ENCODE measurements at places on chromosomes 3 and 15.

DNA sequence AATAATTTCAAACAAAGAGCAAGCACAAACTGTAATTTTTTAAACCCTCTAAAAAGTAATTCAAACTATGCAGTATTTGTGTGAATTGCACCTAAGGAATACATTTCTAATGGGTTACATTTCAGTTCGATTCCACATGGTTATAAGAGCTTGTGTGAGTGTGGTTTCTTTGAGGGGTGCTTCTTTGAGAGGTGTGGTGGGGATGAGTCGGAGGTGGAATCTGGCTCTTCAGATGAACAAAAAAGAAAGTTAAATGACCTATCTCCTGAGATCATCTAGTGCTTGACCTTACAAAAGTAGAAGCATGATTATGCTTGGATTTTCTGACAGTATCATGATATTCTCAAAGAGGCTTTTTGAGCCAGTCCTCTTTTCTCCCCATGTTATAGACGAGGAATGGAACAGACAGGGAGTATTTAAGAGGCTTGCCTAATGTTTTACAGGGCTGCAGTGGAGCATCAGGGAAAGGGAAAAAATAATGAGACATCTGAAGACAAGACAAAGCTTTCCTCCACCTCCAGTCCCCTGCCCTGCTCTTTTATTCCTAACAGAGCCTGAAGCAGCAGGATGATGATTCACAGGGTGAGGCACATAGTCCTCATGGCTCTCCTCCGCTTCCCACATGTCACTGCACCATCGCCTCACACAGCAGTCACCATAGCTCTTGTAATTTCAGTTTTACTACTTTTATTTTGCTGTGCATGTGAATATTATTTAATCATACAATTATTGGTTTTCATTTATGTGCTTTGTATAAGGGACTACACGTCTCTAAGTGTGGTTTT, 82.0 kb downstream of the LYSMD4 start:
- peak; percentile 84 for DNase-seq

DNA sequence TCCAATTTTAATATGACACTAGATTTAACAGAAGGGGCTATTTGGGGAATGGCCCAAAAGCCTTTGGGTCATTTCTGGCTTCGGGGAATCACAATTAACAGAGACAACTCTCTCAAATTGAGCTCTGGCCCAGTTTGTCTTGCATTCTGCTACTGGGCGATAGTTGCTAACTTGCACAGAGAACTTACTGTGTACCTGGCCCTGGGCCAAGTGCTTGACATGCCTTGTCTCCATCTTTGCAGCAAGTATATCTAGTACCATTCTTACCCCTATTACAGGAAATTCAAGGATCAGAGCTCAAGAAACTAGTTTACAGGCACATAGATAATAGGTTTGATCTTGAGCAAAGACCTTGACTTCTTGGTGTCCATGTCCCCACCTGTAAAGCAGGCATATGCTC, 175.7 kb downstream of the TMEM108 start:
- no peak for DNase-seq

GRCh38 chr15:42826251-42826890, 89.4 kb upstream of the CDAN1 start:
- DNase-seq = no peak

DNA sequence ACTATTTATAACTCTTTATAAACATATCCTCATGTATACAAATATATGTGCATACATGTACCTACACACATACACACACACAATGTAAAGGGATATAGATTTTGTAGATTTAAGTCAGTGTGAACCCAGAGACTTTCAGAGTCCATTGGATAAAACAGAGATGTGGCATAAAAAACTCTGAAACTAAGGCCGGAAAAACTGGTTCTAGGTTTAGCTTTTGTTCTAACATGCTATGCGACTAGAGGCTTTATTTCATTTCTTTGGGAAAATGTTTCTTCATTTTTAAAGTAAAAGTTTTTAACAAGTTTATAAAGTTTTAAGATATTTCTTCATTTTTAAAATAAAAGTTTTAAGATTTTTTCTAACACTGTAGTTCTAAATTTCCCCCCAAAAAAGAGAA, 36.7 kb downstream of the ZPLD1 start:
- DNase-seq = no peak

DNA sequence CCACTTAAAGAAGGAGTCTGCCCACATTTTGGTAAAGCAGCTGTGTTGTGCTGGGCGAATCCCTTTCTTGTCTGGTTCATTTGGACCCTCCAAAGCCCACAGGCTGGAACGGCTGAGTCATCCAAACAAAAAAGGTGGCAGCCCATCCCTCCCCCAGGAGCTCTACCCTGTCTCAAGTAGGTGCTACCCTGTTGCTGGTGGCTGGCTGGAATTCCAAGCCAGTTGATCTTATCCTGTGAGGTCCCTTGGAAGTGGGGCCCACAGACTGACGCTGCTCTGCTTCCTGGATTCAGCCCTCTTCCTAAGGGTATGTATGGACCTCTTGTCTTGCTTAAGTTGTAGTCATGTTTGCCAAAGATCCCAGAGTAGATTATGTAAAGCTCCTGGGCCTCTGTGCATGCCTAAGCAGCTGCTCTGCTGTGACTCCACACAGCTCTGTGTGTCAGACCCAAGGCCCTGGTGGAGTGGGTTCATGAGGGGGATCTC, 44.5 kb downstream of the CCR1 start:
- peak; percentile 51 for DNase-seq

DNA sequence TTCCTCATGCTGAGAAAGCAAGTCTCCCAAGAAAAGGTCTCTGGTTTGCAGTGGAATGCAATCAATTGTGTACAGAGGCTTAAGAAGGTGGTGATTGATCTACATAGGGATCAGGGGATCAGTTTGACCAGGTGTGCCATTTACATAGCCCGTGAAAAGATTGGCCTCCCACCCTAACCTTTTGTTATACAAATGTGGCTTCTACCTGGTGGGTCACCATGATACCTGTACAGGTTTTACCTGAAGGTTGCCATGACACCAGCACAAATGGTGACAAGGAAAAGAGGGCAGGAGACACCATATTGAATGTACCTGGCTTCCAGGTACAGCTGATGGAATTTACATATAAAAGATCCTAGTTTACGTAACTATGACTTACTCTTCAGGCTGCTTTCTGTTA, 25.5 kb upstream of the TEX55 start:
- no peak for DNase-seq

GRCh38 chr15:70708839-70709238, 54.5 kb downstream of the UACA start:
- DNase-seq = no peak

GRCh38 chr3:73245459-73245858, 184.0 kb downstream of the EBLN2 start:
- no peak for DNase-seq

GRCh38 chr3:125322166-125322565, 53.0 kb downstream of the ZNF148 start:
- DNase-seq = peak; percentile 19

DNA sequence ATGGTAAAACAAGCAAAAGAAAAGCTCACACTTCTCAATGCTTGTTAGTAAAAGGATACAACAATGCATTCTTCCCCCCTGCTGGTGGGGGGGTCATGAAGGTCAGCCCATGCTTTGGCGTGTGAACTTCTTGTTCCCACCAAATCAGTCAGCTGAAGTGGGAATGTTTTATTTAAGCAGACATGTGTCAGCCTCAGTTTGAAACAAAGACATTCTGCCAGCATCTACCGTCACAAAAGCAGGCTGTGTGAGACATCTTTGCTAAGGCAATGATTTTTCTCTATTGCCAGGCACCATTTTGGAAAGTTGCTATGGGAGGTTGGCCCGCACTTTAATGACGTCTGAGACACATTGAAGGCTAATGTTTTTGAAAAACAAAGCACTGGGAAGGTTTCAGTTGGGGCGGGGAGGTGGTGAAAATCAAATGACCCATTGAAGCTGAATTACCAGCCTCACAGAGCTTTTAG, 206.6 kb downstream of the TLE3 start:
- no peak for DNase-seq

DNA sequence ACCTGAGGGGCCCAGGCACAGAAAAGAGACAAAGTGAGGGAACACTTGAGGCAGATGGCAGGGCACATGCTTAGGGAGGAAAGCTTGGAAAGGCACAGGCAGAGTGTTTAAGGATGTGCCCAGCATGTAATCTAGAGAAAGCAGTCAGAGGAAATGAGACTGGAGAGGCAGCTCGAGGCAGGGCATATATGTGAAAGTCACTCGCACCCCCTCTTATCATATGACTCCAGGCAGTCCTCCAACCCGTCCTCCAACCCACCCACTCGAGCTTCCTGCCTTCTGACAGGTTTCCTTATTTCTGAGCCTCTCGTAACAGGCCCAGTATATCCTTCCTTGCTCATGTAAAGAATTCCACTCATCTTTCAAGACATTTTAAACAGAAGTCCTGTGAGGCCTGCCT, 294.0 kb downstream of the SOX2 start:
- DNase-seq = no peak

- DNase-seq = peak; percentile 48
Observed at GRCh38 chr3:48715174-48715800, 1.7 kb downstream of the IP6K2 start.

DNA sequence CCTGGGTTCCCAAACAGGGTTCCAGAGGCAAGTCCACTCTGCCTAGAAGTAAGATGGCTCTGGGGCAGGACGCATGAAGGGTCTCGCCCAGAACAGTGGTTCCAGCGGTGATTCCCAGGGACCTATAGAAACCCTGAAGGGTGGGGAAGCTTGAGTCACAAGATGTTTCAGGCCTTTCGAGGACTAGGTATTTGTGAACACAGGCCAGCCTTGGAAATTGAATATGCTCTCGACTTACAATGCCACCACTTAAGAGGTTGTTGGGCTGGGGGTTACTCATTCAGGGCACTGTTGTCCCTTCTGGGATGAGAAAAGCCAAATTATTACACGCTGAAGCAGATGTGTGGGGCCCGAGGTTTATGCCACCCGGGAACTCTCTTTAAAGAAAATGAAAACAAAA, 152.0 kb downstream of the TJP1 start:
- DNase-seq = peak; percentile 32

- no peak for DNase-seq
Observed at GRCh38 chr3:19357947-19358346, 209.6 kb downstream of the KCNH8 start.

- peak; percentile 83 for DNase-seq
Observed at GRCh38 chr3:13495921-13496723, 16.0 kb downstream of the HDAC11 start.

DNA sequence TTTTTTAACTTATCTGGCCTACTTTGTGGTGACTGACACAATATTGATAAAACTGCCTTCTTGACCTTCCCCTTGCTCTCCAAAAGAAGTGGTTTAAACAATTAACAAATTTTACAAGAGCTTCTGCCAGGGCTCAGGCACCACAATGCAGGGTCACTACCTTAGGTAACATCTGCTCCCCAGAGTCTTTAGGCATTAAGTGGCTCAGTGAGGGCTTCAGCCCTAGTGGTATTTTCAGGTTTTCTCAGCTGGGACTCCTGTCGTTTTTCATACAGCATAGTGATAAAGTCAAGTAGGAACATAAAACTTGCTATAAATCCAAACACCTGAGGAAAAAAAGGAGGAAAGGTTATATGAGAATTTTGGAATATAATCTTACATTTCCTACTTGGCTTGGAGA, 18.9 kb downstream of the CMTM6 start:
- DNase-seq = no peak

DNA sequence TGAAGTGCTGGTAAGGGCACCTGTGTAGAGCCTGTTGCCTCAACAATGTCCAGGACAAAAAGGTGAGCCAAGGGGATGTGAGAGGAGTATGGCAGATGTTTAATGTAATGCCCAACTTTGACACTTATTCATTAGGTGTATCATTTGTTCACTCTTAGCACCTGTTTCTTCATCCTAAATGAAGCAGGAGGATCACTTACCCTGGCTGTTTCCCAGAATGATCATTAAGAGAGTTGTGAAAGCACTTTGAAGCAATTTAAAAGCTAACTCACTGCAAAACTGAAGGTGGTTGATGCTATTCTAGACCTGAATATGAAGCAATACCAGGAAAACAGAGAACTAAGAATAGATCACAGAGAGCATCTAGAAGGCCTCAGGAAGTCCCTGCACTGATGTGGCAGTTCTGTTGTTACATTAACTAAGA, 3.4 kb upstream of the HHLA2 start:
- DNase-seq = no peak

GRCh38 chr15:31001702-31002101, 10.3 kb upstream of the MTMR10 start:
- no peak for DNase-seq

- DNase-seq = no peak
Observed at GRCh38 chr15:57941816-57942215, 123.7 kb downstream of the ALDH1A2 start.

DNA sequence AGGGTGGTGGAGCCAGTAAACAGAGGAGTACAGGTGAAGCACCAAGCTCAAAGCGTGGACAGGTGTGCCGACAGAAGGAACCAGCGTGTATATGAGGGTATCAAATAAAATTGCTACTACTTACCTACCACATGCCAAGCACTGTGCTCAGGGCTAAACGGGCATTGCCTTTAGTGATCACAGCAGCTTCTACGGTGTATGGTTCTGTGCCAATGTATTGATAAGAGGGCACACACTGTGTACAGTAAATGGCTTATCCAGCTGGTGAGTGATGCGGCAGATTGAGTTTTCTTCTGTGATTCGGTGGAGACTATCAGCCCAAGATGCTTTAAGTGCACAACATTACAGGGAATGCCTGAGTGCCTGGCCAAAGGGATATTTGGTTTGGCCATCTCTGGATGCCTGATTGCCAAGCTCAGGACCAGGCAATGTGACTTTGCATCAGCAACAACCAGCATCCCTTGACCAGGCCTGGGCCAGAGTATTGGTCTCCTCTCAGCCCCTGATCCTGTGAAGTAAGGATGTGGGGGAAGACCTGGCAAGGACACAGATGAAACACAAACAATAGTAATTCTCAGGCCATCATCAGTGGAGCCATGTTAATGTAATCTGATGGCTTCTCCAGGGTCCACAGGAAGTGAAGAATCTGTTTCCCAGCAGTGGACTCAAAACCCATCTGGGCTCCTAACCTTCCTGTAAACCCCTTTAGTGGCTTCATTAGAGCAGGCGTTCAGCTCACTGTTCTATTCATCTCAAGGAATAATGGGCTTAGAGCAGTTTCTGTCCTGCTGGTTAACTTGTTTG, 14.1 kb downstream of the STARD5 start:
- DNase-seq = no peak

DNA sequence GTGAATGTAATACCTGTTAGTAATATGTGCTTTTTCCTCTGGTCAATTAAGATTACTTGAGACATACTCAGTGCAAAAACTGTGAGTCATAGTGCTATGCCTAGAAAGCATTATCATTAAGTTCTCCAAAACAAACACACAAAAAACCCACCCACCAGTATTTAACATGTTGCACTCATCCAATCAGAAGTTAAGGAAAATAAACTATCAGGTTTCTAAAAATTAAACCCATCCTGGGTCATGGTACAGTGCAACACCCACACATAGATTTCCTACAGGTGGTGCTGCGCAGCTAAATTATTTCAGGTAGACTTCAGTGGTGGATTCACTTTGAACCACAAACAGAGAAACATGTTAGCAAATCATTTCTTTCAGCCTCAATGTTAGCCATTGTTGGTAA, 264.4 kb upstream of the VEPH1 start:
- DNase-seq = peak; percentile 22
